Naive B cell (primary cell): ENCODE measurements at places on chromosomes 16 and 17. TPM values are rescaled to one million over a fixed set of nuclear protein-coding genes. Genes with fewer than 3 reads are reported as not detected.

The KRTAP4-1 gene
- polyA plus RNA-seq: not detected

GRCh38 chr16:82264756-82265155 is 94.7 kb upstream of the MPHOSPH6 start:
- H3K27me3 ChIP-seq: peaks cover 32% of the 10 kb centered on the region
- no peaks in the 10 kb centered on the region for H3K36me3 ChIP-seq
- H3K27ac ChIP-seq: no peak overlapping the region
- no peak for DNase-seq
- no peaks in the 10 kb centered on the region for H3K4me1 ChIP-seq

DNA sequence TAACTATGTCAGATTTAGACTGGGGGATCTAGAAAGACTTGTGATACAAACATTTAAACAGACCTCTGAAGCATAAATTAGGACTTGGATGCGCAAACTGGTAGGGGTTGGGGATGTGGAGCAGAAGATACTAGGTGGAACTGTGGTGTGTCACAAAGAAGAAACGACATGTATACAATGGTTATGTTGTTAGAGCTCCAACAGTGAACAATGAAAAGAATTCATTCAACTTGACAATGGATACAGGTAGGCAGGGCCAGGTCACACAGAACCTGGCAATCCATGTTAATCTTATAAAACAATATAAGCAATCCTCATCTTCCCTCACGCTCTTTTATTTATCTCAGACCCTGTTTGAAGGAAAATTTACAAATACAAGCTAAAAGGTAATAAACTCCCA is 102.0 kb downstream of the CDC27 start:
- no peak for DNase-seq
- H3K4me3 ChIP-seq: no peak overlapping the region
- H3K36me3 ChIP-seq: no peaks in the 10 kb centered on the region
- peaks cover 48% of the 10 kb centered on the region for H3K4me1 ChIP-seq
- H3K27ac ChIP-seq: no peak overlapping the region

- H3K27ac ChIP-seq: no peak overlapping the region
- peaks cover 37% of the 10 kb centered on the region for H3K4me1 ChIP-seq
- no peaks in the 10 kb centered on the region for H3K36me3 ChIP-seq
- no peak overlapping the region for H3K4me3 ChIP-seq
These were observed 7.3 kb upstream of the VEZF1 start for GRCh38 chr17:57995076-57995956.
